Heart right ventricle (tissue), 16 donors: ENCODE measurements at places on chromosomes 7 and 10. TPM values are rescaled to one million over a fixed set of nuclear protein-coding genes. Genes with fewer than 3 reads are reported as not detected.

DNA sequence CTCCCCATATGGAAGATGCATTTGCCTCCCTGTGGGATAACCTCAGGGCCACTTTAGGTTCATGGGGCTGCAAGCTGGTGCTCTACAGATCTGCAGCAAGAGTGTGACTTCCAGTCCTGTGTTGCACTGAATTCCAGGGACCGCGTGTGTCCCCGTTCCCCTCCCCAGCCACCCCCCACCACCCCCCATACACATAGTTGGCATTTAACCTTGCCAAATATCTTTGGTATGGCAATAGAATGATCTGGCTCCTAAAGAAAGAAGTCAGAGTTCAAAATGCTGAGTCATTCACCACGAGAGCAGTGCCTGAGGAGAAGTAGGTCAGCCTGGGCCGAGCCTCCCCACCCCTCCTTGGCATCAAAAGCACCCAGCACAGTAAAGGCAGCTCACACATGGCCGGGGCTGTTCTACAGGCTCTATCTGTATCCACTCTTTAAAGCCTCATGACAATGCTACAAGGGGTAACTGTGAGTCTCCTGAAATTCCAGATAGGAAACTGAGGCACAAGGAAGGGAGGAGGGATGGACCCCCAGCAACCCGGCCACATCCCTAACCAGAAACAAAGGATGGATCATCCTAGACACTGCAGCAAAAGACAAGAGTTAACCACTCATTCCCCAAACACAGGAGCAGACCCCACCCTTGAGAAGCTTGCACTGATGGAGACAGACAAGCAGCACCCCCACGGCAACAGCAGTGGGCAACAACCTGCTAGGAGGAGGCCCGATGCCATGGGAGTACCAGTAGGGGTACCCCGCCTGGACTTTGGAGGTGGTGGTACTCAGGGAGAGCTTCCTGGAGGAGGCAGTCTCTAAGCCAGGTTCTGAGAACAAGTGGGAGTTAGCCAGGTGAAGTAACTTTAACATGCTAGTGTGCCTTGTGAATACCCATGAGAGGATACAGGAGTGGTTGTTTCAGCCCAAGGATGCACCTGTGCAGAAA, 70.3 kb upstream of the NANOS1 start:
- DNase-seq, result peak; percentile 68

OIT3 gene
- 0.06 TPM for polyA plus RNA-seq

- peak; percentile 28 for DNase-seq
Measured at GRCh38 chr10:6382081-6382480, 179.3 kb downstream of the PFKFB3 start.

- DNase-seq, result peak; percentile 78
Measured at GRCh38 chr10:88991161-88991898, 732 bp downstream of the FAS start.

DNA sequence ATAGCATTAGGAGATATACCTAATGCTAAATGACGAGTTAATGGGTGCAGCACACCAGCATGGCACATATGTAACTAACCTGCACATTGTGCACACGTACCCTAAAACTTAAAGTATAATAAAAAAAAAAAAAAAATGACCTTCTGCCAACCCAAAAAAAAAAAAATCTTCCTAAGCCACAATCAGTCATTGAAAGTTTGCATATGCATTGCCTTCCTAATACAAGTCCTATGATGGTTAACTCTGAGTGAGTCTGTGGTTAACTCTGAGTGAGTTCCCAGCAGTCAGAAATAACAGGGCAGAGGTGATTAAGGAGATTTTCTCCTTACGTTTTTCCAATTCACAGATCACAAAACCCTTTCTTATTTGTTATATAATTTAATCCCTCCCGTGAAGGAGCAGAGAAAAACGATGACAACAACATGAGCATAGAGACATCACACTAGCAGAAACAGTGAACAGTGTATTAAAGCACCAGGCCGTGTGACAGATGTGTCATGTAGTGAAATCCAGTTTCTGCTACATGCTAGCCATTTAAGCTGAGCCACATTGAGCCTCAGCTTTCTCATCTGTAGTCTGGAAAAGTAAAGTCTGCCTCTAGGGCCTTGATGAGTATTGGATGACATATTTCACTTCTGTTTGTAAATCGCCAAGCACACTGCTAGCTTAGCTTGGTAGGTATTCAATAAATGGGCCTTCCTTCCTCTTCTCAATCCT, 7.4 kb upstream of the RNF148 start:
- DNase-seq, result no peak

DNA sequence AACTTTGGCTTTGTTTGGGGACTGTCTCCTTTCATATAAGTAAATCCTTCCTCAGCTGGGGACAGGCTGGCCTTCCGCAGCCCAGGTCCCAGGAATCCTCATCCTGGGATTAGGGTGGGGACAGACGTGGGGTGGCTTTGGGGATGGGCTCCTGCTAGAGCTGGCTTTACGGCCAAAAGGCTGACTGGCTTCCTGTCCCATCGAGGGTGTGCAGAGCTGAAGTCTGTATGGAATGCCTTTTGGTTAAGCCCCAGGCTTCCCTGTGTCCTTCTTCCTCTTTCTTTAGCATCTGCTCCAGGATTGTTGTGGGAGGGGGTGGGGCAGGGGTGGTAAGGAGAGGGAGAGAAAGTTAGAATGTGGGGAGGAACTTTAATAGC, 59.4 kb upstream of the AQP1 start:
- no peak for DNase-seq

AKR1C8 gene
- 0.04 TPM for polyA plus RNA-seq

MYPN gene
- 67.2 TPM for polyA plus RNA-seq

DNA sequence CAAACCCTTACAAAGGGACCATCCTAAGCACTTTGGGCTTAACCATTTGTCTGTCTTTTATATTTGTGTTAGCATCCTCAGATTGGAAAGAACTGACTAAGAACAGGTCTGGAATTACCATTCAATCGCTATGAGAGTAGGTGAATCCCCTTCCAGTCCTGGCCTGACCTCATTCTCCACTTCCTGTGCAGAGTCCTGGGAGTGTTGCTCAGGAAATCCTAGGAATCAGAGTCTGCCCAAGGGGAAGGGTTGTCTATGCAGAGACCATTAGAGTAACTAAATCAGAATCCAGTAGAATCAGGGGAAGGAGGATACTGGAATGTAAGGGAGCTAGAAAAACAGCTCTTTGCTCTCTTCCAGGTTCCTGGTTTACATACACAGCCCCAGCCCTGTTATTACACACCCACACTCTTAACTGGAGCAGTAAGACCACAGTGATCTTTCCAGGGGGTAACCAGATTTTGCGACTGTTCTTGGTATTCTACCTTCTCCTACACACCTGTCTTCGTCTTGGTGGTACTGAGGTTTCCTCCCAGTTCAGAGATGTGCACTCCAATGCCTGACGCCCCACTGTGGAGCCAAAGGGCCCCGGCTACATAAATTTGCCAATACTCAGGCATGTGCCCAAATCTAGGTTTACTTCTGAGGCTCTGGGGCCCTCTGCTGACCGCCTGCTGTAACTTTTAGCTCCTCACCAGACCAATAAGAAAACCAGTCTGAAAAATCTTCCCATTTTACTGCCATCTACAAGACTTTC, 103.7 kb downstream of the RNF216 start:
- peak; percentile 63 for DNase-seq

DNA sequence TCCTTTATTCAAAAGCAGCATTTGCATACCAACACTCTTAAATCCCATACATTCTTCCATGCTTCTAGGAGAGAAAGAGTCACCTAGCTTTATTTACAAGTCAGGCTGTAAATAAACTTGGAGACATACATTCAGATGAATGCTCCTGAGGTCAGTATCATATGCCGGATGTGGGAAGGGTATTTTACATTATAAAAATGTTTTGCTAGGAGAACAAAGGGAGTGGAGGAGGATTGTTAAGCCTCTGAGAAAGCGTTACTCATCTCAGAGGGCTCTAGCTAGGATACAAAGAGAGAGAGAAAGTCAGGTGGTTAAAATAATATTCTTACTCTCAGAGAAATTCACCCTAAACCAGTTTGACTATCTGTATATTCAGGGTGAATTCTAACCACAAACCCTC, 300.9 kb upstream of the NPSR1 start:
- DNase-seq, result no peak

DNA sequence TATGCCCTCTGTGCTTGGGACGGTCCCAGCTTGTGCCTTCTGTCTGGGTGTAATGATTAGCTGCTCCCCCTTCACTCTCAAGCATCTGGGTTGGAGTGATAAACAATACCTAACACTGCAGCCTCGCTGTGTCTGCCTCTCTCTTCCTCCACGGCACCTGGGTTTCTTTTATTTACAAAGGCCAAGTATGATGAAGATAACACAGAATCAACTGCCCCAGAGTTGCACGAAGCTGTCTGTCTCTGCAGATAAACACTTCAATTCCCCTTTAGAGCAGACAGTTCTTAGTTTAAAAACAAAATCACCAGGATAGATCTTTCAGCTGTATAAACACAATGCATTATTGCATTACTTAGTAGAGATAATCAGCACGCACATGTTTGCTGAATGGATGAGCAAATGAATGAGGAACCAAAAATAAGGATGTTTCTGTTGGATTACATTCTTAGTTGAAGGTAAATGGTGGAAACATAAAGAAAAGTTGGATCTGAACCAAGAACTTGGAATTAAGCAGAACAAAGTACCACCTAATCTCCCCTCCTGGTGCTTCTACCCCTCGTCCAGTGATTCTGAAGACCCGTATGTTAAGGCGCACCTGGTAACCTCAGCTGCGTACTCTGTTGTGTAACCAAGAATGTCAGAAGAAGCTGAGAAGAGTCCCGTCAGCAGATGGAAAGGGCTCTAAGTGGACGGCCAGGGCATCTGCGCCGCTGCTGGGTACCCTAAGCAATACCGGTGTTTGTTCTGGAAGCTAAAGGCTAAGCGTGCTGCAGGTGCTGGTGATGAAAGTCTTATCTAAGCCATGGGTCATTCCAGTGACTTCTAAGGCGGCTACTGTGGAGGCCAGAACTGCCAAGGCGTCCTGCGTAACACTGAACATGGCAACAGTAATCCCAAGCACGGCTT, 26.6 kb downstream of the INSIG1 start:
- no peak for DNase-seq

DNA sequence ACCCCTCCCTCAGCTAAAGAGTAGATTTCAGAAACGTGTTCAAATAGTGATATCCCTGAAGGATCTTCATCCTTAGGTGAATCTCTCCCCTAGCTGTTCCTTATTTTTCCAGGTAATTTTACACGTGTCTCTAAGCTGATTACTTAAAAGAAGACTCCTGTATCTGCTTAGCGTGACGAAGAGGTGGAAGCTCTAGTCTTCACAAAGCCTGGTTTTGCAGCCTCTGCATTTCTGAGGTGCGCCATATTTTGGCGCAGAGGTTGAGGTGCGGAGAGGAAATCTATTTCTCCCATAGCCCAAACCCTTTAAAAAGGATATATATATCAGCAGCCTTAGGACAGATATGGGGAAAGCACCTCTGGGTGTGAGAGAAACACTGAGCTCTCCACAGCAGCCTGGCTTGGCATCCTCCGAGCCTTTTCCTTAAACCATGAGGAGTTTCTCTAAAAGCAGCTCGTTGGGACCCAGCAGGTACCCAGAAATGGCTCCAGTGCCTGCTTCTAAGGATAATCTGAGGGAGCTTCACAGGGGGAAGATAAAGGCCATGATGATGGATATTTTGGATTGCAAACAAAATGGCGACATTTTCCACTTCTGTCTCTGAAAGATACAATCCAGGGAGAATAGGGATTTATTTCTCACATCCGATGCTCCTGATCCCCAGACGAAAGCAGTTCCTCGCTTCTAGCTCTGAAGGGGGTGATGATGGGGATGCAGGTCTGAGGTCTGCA, 3.0 kb upstream of the HOXA2 start:
- no peak for DNase-seq

DNA sequence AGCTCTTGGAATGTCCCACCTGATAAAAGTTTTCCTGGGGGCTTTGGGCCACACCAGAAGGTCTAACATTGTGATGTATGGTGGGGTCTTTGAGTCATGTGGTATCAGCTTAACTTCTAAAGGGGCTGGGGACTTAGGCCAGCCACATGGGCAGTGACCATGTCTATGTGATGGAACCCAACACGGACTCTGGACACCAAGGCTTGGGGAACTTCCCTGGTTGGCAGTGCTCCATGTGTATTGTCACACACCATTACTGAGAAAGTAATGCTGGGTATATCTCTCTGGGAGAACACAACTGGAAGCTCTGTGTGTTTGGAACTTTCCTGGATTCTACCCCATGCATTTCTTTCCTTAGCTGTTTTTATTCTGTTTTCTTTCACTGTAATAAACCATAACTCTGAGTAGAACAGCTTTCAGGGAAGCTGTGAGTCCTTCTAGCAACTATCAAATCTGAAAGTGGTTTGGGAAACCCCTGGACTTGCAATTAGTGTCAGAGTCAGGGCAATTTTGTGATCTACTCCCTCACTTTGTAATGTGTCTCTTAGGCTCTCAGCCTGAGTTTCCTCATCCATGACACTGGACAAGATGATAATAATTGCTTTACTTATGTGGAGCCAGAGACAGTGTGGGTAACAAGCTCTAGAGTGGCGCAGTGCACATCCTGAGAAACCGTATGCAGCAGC, 28.4 kb upstream of the AGK start:
- DNase-seq, result no peak

GRCh38 chr7:129752760-129753159, 141.2 kb downstream of the NRF1 start:
- no peak for DNase-seq

GRCh38 chr7:46695051-46695708, 774.1 kb upstream of the IGFBP3 start:
- no peak for DNase-seq

DNA sequence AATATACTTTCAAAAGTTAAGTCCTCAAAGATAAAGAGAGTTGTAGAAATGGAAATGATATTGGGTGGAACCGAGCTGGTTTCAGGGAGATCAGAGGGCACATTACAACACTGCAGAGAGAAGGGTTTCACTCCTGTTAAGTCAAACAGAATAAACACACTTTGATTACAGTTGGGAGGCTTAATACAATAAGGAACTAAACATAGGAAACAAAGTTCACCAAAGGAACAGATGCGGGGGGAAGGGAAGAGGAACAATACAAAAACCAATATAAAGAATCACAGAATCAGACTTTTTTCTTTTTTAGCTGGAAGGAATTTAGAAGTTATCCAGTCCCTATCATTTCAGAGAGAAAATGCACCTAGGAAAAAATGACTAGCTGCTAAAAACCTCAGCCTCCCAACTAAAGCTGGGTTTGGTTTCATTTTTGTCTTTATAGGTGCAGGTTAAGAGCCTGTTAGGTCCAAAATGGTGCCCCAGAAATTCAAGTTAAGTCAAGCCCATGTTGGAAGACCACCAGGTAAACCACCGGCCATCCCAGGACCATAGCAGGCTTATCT, 81.9 kb downstream of the DNMBP start:
- no peak for DNase-seq

GRCh38 chr10:129038522-129038921, 428.5 kb upstream of the MGMT start:
- DNase-seq, result no peak

GRCh38 chr10:99629625-99629978, 9.4 kb upstream of the SLC25A28 start:
- DNase-seq, result no peak

- DNase-seq, result peak; percentile 38
Measured at GRCh38 chr7:130063036-130063435, 7.3 kb upstream of the KLHDC10 start.

- DNase-seq, result no peak
Measured at GRCh38 chr7:115441033-115441432, 519.1 kb downstream of the MDFIC start.
